ENCODE measurements at places on chromosomes 3 and 15.

- DNase-seq = peak; percentile 15
Observed at GRCh38 chr15:52427804-52428203, 100.9 kb downstream of the MYO5A start.

- no peak for DNase-seq
Observed at GRCh38 chr15:57591237-57591821, 375 bp upstream of the MYZAP start.

GRCh38 chr15:74816624-74817369, 4.2 kb downstream of the LMAN1L start:
- no peak for DNase-seq

GRCh38 chr3:159734681-159735080, 254.0 kb upstream of the IL12A start:
- no peak for DNase-seq

- no peak for DNase-seq
Observed at GRCh38 chr15:40198355-40199085, 37.7 kb downstream of the BUB1B start.

DNA sequence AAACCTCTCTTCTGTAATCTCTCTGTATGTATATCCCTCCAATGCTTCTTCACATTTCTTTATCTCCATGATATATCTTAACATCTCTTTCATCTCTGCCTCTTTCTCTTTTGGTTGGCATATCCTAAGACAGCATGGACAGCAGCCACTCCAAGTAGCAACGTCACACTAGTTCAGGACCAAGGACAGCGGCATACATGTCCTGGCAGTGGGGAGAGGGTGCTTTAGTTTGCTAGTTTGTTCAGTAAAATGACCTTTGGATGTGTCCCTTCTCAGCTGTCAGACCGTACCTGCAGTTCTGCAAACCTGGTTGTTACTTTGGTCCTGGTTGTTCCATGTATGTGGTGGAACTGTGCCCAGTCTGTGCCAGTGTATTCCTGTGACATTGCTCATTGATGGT, 225.6 kb upstream of the ROPN1 start:
- peak; percentile 94 for DNase-seq

- no peak for DNase-seq
Observed at GRCh38 chr3:39082666-39083313, 24.6 kb downstream of the GORASP1 start.

GRCh38 chr3:195768414-195768813, 43.3 kb downstream of the MUC4 start:
- no peak for DNase-seq

DNA sequence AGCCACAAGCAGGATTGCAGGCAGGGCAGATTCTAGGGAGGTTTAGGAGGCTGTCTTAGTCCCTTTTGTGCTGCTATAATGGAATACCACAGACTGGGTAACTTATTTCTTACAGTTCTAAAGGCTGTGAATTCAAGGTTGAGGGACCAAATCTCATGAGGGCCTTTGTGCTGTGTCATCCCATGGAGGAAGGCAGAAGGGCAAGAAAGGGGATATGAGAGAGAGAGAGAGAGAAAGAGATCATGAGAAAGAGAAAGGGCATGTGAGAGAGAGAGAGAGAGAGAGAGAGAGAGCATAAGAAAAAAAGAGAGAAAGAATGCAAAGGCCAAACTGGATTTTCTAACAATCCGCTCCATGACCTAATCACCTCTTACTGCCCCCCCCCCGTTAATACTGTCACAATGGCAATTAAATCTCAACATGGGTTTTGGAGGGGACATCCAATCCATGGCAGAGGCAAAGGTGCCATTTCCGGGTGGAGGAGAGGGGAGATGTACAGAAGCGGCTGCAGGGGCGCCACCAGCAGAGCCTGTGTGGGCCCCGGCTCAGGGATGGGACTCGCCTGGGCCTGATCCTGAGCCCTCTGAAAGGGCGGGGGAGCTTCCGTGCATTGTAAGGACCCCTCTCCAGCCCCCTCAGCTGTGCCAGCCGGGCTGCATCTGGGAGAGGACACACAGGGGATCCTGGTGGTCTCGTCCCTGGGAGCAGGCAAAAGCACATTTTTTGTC, 20.5 kb downstream of the MRPS11 start:
- no peak for DNase-seq

DNA sequence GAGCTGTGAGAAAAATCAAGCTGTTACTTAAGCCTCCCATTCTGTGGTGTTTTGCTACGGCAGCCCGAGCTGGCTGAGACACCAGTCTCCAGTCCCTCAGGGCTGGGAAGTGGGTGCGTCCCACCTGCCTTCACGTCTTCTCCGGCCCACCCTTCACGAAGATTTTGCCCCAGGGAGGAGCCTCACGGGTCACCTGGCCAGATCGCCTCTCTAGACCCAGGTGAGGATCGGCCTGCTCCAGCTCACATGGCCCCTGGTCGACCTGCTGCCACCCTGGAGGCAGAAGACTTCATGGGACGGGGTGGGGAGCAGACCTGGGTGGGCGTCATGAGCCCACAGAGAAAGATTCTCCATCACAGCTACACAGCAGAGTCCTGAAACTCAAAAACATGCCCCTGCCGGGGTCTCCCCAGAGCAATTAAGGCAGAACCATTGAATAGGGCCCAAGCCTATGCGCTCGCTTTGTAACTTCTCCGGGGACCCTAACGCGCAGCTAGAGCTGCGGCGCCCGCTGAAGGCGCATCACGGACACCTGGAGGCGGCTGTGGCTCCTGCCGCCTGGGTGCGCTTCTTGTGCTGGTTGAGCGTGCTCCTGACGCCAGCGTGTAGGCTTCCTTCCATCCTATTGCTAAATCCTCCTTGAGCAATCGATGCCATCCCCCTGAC, 92.6 kb upstream of the ALDH1A3 start:
- no peak for DNase-seq

GRCh38 chr15:43410572-43411214, 39.8 kb downstream of the TUBGCP4 start:
- no peak for DNase-seq

DNA sequence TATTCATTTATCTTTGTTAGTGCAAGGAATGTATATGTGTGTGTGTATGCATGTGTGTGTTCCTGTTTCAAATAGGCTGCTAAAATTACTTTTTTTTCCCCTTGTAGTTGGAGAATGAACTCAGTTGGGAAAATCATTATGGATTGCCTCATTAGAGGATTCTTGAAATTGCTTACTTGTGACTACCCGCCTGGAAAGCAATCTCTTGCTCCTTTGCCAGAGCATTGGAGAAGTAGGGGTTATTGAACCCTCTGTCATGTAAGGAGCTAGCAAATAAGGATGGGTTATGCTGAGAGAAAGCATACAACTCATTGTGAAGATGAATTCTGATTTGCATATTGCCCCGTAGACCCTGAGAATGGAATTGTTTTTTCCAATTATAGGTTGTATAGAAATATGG, 474.5 kb downstream of the CADM2 start:
- no peak for DNase-seq

- DNase-seq = peak; percentile 70
Observed at GRCh38 chr3:57596495-57597126, 533 bp downstream of the ARF4 start.

GRCh38 chr3:2851361-2851760, 258.8 kb downstream of the IL5RA start:
- DNase-seq = no peak

GRCh38 chr3:134013280-134013679, 16.4 kb downstream of the SLCO2A1 start:
- no peak for DNase-seq

All from iPS-NIHi11 (cell line).